Mucosa of descending colon (tissue), 3 donors: ENCODE measurements at places on chromosomes 1 and 21. TPM values are rescaled to one million over a fixed set of nuclear protein-coding genes. Genes with fewer than 3 reads are reported as not detected.

The ACTA1 gene
- 2.8 TPM for total RNA-seq

The PLPP3 gene
- total RNA-seq = 42.3 TPM

GRCh38 chr1:156081917-156082308, 352 bp downstream of the MEX3A start:
- DNase-seq = no peak

- DNase-seq = no peak
Measured at GRCh38 chr1:201536558-201536957, 2.4 kb upstream of the NAV1 start.

- DNase-seq = peak; percentile 56
Measured at GRCh38 chr21:42655796-42656770, 2.7 kb downstream of the PDE9A start.

GRCh38 chr1:6515771-6516170, 24.3 kb upstream of the PLEKHG5 start:
- DNase-seq = no peak

The AUNIP gene
- 1.5 TPM for total RNA-seq

- no peak for DNase-seq
Measured at GRCh38 chr1:24900985-24901781, 28.9 kb downstream of the RUNX3 start.

DNA sequence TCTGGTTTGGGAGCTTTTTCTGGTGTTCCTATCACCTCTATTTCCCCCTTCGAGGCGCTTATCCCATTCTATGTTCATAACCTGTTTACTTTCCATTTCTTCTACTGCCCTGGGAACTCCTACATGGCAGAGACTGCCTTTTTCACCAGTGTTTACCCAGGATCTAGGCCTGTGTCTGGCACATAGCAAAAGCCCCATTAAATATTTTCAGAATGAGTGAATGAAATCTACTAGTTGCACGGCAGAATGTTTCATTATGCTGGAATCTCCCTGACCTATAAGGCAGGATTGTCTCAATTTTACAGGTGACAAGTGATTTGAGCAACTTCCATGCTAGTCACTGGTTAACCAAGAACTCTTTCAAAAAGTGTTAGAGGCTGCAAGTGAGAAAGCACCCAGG, 70.1 kb downstream of the PGM1 start:
- no peak for DNase-seq

- no peak for DNase-seq
Measured at GRCh38 chr21:34200288-34200905, 127.0 kb downstream of the MRPS6 start.

GRCh38 chr21:37984416-37984815, 68.2 kb upstream of the KCNJ6 start:
- DNase-seq = no peak

- peak; percentile 22 for DNase-seq
Measured at GRCh38 chr21:44255511-44255981, 6.2 kb downstream of the DNMT3L start.

- DNase-seq = no peak
Measured at GRCh38 chr1:150322310-150322709, 977 bp downstream of the PRPF3 start.

- no peak for DNase-seq
Measured at GRCh38 chr1:38929476-38929875, 12.2 kb downstream of the RHBDL2 start.

The VWA5B1 gene
- total RNA-seq = 2.1 TPM

DNA sequence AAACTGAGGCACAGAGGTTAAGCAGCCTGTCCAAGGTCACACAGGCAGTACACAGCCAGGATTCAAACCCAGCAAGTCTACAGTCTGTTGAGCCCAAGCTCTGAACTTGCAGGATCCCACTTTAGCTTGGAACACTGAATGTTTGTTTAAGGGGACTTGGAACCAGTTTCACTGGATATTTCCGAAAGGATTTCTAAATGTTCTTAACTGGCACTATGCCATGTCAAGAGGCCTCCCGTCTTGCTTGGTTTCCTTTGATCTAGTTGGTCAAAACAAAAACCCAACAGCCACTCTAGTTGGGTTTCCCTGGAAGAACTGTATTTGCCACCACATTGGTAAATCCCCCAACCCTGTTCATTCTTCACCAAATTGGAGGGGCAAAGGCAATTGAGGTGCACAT, 317.6 kb upstream of the KAZN start:
- DNase-seq = no peak

DNA sequence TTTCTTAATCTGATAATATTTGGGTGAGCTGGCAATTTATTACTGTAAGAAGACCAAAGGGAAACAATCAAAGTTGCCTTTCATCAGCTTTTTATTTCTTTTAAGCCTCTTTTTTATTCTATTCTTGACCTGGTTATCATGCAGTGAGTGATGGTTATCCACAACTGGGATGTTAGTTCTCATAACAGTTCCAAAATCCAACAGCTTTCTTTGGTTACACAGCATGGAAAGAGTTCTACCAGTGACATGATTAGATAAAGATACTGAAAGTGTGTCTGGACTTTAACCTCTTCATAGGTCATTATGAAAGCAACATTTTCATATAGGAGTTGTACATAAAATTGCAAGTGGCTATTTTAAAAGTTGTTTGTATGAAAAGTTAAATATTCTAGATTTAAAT, 163.0 kb downstream of the SYT2 start:
- no peak for DNase-seq

- DNase-seq = no peak
Measured at GRCh38 chr1:201214461-201214860, 23.8 kb downstream of the IGFN1 start.

- peak; percentile 73 for DNase-seq
Measured at GRCh38 chr1:109739738-109740614, 862 bp downstream of the GSTM3 start.

DNA sequence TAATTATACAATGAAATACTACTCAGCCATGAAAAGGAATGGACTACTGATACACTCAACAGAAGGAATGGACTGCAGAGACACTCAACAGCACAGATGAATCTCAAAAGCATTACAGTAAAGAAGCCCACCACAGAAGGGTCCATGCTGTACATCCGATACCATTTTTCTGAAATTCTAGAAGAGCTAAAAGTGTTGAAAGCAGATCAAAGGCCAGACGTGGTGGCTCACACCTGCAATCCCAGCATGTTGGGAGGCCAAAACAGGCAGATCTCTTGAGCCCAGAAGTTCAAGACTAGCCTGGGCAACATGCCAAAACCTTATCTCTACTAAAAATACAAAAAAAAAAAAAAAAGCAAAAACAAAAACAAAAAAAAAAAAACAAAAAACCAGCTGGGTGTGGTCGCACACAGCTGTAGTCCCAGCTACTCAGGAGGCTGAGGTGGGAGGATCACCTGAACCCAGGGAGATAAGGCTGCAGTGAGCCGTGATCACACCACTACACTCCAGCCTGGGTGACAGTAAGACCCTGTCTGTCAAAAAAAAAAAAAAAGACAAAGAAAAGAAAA, 15.5 kb downstream of the PPP1R15B start:
- DNase-seq = peak; percentile 2

GRCh38 chr1:147753081-147753480, 7.3 kb downstream of the GJA5 start:
- DNase-seq = no peak

DNA sequence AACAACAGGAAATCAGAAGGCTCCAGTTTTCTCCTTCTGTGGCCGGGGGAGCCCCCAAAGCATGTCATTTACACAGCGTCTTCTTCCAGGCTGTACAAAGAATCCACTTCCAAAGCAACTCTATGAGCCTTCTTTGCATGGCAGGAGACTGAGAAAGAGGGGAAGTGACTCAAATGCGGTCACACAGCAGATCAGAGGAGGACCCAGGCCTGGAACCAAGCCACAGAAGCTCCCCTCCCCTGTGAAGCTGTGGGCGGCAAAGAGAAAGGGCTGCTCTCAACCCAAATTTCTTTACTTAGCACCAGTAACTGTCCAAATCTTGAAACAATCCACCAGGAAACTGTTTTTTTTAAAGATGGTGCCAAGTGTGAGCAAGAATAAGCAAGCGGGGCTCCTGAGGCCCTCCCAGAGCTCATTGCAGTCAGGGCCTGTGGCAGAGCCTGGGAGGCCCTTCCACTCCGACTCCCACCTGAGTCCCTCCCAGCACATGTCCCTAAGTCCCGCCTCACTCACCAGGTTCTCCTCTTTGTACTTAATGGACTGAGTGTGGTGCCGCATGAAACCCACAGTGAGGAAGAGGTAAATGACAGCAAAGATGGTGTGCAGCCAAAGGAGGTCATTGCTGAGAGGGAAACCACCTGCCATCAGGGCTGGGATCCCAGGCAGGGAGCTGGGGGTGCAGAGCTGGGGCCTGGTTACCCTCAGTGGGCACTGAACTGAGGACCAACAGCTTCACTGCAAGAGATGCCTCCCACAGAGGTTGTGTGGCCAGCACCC, 15.9 kb downstream of the TMEM63A start:
- no peak for DNase-seq

The WNT2B gene
- 6.6 TPM for total RNA-seq

GRCh38 chr1:37040261-37040660, 5.9 kb upstream of the GRIK3 start:
- DNase-seq = no peak

The GJB3 gene
- total RNA-seq = 6.1 TPM

GRCh38 chr1:56540467-56540866, 38.9 kb downstream of the PLPP3 start:
- DNase-seq = no peak

DNA sequence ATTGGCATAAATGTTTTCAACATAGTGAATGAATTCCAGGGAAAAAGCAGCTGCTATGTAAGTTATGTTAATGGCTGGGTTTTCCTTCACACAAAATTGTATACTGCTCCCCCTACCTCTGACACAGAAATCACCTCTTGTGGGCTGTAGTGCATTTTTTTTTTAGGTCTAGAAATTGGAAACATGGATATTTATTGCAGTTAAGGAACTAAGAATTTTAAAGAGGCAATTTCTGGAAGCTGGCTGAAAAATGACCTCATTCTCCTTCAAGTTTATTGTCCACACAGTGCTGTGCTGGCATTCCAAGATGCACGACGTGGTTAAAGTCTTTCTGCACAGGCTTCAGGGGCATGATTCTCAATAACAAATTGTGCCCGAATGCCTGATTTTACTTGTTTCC, 1424.2 kb downstream of the MRPL39 start:
- DNase-seq = no peak

- DNase-seq = no peak
Measured at GRCh38 chr1:209937996-209938959, at the start of gene SYT14. Gene SYT14, plus strand, starts transcription at chr1:209938217. Its CDS starts 48 bp downstream, at chr1:209938265.

The PRAMEF12 gene
- total RNA-seq = not detected

The CA14 gene
- total RNA-seq = 6.8 TPM

DNA sequence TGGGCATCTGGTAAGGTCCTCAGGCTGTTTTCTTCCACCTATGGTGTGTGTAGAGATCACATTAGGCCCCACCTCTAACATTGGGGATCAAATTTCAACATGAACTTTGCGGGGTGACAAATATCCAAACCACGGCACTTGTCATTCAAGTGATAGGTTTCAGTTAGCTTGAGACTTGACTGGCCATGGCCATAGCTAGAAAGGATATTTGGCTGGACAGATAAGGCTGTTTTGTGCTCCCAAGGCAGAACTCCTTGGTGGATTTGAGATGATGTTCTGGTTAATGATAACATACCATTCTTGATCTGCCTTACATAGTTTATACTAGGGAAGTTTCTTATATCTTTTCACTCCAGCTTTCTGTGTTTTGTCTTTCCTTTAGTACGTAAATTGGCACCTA, 48.5 kb downstream of the CELF3 start:
- no peak for DNase-seq

The NIBAN1 gene
- total RNA-seq = 17.2 TPM

GRCh38 chr1:31234123-31234708, 5.5 kb downstream of the NKAIN1 start:
- no peak for DNase-seq

- DNase-seq = no peak
Measured at GRCh38 chr21:15164678-15165303, 100.0 kb upstream of the NRIP1 start.

GRCh38 chr1:243587823-243588560, 262.1 kb downstream of the AKT3 start:
- DNase-seq = no peak

DNA sequence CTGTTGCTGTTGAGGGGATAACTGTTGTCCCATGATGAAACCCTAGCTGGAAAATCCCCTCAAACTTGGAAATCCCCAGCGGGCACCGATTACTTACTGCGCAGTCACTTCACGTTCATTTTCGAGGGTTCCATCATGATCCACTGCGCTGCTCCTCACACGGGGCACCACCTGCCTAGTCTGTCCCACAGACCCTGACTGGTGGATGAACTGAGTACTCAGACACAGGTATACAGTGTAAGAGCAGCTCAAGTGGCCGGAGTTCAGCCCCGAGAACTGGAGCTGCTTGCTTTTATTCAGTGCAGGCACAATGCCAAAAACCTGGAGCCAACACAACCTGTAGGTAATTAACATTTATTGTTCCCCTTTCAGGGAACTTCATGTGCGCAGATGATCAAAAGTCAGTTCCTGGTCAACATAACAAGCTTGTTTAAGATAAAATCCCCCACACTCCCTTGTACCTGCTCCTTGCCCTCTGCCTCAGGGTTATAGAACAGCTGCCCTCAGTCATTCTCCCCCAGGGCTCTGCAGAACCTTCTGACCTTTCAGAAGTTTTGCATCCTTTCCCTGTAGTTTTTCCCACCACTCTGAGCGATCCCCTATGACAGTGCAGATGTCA, 46.5 kb upstream of the PRELP start:
- peak; percentile 76 for DNase-seq

DNA sequence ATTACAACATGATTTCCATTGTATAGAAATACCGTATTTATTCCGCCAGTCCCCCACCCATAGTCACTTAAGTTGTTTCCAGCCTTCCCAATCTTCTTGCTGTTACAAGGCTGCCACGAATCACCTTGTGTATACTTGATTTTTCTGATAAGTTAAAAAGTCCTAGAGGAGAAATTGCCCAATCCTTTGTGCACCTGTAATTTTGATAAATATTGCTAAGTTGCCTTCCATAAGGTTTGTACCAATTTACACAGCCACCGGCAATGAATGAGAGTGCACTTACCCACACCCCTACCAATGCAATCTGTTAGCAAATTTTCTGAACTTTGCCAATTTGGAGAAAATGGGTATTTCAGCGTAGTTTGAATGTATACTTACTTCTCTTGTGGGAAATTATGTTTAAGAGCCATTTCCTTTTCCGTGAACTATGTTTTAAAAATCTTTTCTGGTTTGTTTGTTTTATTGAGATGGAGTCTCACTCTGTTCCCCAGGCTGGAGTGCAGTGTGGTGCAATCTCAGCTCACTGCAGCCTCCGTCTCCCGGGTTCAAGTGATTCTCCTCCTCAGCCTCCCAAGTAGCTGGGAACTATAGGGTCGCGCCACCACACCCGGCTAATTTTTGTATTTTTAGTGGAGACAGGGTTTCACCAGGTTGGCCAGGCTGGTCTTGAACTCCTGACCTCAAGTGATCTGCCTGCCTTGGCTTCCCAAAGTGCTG, 87.4 kb downstream of the DHRS3 start:
- DNase-seq = no peak
